Stimulated activated CD4-positive, alpha-beta T cell treated with anti-CD3 and anti-CD28 coated beads, Interleukin-1b, Interleukin-23, amount 100 ng/mL, for 4 hours (primary cell): ENCODE measurements at places on chromosomes 5 and 9.
A peak's percentile ranks its signal among the peaks of the same experiment; 100 is the strongest.

DNA sequence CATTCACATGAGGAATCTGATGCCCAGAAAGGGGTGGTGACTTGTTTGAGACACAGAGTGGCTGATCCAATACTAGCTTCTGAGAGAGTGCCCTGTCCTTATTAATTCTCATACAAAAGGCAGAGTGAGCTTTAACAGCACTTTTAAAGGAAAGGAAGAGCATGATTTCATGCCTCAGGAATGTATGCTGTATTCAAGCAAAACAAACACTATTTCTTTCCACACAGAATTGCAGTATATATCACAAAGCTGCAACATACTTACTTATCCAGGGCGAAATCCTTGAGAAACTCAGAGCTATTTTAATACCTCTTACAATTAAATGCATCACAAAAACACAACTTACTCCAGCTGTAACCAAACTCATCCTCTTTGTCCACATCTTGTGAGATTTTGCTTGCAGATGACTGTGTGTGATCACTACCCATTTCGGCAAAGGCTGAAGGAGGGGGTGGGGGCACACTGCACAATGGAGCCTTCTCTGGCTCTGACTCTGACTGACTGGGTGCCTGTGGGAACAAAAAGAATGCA, 139.8 kb downstream of the MPDZ start:
- no peak for DNase-seq

DNA sequence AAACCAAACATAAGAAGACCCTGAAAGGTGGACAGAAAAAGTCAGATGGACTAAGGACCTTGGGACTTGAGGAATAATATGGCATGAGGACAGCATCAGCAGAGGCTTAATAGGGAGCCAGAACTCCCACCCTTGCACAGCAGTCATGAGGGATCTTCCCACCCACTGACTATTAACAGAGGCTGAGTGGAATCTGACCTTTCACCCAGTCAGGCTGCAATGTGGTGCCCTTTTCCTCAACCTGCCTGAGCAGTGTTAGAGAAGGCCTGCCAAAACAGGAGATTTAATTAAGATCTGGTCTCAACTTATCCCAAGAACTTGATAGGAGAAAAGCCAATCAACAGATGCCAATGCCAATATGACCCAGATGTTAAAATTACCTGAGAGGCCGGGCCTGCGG, 481.9 kb downstream of the KDM4C start:
- DNase-seq, result no peak

DNA sequence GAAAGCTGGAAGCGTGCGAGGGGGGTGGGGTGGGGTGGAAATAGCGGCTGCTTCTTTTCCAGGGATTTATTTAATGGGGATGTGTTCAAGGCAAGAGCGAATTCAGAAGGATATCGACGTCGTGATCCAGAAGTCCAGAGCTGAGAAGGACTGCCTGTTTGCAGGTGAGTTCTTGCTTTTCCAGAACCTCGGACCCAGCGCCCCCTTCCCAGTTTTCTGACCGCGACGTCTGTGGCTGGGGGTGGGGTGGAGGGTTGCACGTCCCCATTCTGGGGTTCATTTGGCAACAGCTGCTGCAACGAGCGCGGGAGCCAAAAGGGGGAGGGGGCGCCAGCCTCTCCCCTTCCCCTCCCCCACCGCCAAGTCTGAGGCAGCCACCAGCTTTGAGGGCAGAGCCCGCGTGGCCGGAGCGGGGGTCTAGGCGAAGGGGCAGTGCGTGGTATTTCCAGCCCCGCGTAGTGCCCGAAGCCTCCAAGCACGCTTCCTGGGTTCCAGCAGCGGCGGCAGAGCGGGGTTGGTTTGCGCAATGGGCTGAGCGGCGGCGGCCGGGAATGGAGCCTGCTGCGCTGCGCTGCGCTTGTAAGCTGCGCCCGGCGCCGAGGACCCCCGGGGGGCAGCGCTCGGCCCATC, 701 bp downstream of the PARP8 start:
- peak; percentile 43 for DNase-seq

DNA sequence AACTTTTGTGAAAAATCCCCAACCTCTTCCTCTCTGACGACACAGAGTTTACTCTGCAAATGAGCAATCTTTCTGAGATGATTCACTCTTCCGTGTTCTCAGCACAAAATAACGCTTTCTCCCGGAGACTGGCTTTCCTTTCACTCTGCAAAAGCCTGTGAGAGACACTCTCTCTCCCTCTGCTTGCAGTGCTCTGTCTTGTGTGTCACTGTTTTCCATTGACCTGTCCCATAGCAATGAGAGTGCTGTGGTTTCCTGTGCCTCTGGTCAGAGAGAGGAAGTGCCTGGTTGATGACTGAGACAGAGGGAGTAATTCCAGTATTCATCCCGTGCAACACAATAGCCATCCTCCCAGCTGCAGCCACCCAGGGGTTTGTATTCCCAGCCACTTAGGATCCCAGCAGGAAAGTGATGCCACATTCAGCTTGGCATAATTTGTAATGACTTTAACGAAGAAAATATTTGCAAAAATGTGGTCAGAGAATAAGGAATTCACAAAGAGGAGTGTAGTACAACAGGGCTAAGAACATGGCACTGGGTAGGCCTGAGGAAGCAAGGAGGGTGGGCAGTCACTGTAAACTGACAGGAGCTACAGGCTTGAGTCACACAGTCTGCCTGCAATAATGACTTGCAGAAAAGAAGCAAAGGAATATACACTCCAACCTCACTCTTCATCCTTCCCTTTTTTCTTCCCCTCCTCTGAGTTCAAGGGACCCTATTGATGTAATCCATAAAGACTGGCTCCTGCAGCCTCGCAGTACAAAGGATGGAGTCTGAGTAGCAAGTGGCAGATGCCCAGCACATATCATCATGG, 463.5 kb upstream of the RGMB start:
- no peak for DNase-seq

GRCh38 chr5:56558131-56558745, 257.1 kb upstream of the MAP3K1 start:
- DNase-seq, result no peak

GRCh38 chr5:38135486-38136039, 122.8 kb upstream of the EGFLAM start:
- DNase-seq, result no peak

GRCh38 chr9:124286292-124286931, 28.7 kb downstream of the NEK6 start:
- peak; percentile 26 for DNase-seq

DNA sequence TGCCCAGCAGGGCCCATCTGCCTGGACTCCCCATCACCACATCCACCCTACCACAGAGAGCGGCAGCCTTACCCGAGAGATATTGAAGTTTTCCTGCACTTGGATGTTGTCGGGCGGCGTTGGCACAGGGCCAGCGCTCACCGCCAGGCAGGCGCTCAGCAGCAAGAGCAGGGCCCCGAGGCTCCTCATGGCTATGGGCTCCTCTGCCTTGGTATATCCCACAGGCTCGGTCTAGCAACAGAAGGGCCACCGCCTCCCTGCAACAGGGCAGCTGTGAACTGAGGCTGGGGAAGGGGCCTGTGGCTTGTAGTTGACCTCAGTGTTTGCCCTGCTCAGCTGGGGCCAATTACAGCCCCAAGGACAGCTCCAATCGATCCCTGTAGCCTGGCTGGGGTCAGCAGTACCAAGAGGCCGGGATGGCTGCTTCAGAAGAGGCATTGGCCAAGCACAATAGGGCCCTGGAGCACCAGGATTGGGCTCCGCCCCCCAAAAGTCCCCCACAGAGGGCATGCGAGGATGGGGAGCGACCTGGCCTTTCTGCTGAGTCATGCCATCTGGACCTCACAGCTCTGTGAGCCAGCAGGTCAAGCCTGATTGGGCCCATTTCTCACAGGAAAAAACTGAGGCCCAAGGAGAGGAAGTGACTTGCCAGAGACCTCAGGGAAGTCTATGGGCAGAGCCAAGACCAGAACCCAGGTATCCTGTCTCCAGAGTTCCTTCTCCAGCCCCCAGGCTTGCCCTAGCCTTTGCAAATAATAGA, at the start of gene AMBP:
Gene AMBP, minus strand, starts transcription at position 280 of the 760 bp plus-strand sequence. Its CDS starts 91 bp downstream, at position 189.
- no peak for DNase-seq
